ENCODE measurements at places on chromosomes 3 and 15. TPM values are rescaled to one million over a fixed set of nuclear protein-coding genes. Genes with fewer than 3 reads are reported as not detected.

CCDC191 gene
- total RNA-seq: 1.9 TPM

IGDCC3 gene
- total RNA-seq: under 0.01 TPM

DHX30 gene
- 77.7 TPM for total RNA-seq

LMAN1L gene
- total RNA-seq: not detected

TGM4 gene
- total RNA-seq: not detected

AADACL2 gene
- total RNA-seq: not detected

XXYLT1 gene
- 33.5 TPM for total RNA-seq

ZNF774 gene
- total RNA-seq: 1.7 TPM

MPI gene
- total RNA-seq: 38.0 TPM

ZPLD1 gene
- total RNA-seq: 0.43 TPM

KCNMB2 gene
- total RNA-seq: not detected

SCN5A gene
- total RNA-seq: 0.43 TPM

FOXL2 gene
- 52.8 TPM for total RNA-seq

GOLGA8H gene
- under 0.01 TPM for total RNA-seq

PLA2G4D gene
- not detected for total RNA-seq

GRK7 gene
- not detected for total RNA-seq

BCHE gene
- total RNA-seq: 1.6 TPM

SLC28A1 gene
- total RNA-seq: not detected

PIERCE2 gene
- total RNA-seq: 1.3 TPM

FEZF2 gene
- not detected for total RNA-seq

SLC22A13 gene
- 0.43 TPM for total RNA-seq

ANKRD34C gene
- not detected for total RNA-seq

APBA2 gene
- 10.0 TPM for total RNA-seq

GNB5 gene
- 58.3 TPM for total RNA-seq

IVD gene
- total RNA-seq: 26.7 TPM
